ENCODE measurements at places on chromosomes 4 and X.

DNA sequence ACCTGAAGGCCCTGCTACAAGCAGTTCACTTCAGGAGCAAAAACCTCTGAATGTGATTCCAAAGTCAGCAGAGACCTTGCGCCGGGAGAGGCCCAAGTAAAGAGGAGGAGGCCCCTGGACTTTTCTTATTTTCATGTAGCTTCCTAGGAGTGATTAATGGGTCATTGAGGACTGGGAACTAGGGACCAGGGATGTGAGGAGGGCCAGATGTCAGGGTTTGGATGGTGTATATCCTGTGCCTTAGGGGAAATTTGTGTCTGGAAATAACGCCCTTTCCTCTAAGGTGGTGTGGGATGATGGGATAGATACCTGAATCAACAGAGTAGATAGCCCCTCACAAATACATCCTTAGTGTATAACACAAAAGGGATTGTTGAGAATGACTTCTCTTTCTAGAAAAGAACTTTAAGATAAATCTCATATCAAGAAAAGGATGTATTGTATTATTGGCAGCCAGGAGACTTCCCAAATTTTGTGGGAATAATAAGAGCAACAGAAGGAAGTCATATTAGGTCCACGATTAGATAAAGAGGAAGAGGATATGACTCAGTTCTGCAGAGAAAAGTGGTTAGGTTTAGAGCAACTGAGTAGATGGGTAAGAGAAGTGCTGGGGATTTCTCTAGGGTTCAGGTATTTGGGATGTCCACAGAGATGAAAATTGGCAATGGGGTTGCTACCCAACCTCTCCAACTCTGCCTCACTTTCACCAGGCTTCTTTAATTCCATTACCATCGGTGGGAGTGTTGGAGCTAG, 1.1 kb downstream of the ITGB1BP2 start:
- DNase-seq = no peak

- no peak for DNase-seq
Measured at GRCh38 chr4:15348236-15348635, 79.6 kb upstream of the C1QTNF7 start.

- no peak for DNase-seq
Measured at GRCh38 chr4:148926276-148927260, 484.4 kb upstream of the NR3C2 start.

- no peak for DNase-seq
Measured at GRCh38 chr4:141713185-141713584, 76.8 kb downstream of the IL15 start.

- DNase-seq = no peak
Measured at GRCh38 chr4:52864793-52865192, 2.7 kb downstream of the RASL11B start.

- DNase-seq = no peak
Measured at GRCh38 chr4:119656342-119656741, 27.7 kb upstream of the PDE5A start.

- DNase-seq = no peak
Measured at GRCh38 chr4:80521438-80521837, 185.9 kb downstream of the CFAP299 start.

DNA sequence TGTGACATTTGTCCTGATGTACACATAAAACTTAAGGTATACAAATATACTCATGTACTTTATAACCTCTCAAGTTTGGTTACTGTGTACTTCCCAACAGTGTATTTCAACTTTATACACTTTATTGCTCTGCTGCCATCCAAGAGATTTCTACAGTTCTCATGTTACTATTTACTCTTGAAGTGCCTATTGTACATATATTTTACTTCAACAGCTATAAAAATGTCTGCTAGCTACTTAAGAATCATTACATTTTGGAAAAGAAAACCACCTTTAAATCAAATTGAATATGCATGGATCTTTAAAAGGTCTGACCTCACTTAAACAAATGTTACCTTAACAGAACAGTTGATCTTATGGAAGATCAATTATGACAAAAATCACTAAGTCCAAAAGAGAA, 1056.4 kb downstream of the ADGRL3 start:
- no peak for DNase-seq

DNA sequence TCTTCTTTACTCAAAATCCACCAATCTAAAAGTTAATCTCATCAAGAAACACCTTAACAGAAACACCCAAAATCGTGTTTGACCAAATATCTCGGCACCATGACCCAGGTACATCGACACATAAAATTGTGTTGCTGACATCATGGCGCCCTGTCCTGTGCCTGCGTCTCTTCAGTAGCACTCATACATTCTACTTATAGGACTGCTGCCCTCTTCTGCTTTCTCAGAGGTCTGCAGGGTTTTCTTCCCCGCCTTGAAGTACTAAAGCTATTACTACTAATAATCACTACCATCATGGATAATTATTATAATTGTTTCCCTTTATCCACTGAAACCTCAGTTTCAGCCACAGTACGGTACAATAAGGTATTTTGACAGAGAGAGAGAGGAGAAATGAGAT, 1403.1 kb upstream of the TENM3 start:
- DNase-seq = no peak

GRCh38 chrX:97132664-97133415, 249.1 kb downstream of the RPA4 start:
- no peak for DNase-seq

GRCh38 chr4:66741081-66741480, 804.2 kb downstream of the CENPC start:
- DNase-seq = no peak

DNA sequence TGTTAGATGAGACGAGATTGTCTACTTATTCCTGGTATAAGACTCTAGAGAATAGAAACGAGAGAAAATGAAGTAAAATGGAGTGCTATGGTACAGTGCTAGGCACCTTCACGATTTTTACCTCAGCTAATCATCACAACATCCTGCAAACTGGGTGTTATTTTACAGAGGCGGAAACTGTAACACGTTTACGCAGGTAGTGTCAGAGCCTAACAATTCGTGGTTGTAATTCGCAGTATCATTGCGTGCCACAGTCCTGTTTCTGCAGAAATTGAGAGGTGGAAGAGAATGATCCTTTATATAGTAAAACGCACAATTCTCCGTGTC, 383 bp upstream of the TBC1D19 start:
- DNase-seq = no peak

GRCh38 chr4:108649863-108650211, 562 bp upstream of the OSTC start:
- no peak for DNase-seq

GRCh38 chr4:15712214-15712613, 9.3 kb downstream of the BST1 start:
- no peak for DNase-seq

- no peak for DNase-seq
Measured at GRCh38 chr4:153013202-153013977, 77.3 kb downstream of the FHDC1 start.

- DNase-seq = no peak
Measured at GRCh38 chr4:113455061-113455460, 306.5 kb downstream of the CAMK2D start.

DNA sequence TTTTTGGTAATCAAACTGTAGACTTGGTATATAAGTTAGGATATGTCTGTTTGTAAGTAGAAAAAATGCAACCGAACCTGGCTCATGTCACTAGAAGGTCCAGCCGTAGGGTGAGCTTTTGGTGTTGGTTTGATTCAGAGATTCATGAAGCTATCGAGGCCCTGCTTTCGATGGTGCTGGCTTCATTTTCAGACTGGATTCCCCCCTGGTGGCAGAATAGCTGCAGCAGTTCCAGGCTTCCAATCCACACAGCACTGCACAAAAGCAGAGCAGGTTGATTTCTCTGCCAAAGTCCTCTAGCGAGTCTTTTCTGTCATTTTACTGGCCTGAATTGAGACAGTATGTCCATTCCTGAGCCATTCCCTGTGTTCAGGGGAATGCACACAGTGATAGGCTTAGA, 33.1 kb downstream of the PDK3 start:
- no peak for DNase-seq

DNA sequence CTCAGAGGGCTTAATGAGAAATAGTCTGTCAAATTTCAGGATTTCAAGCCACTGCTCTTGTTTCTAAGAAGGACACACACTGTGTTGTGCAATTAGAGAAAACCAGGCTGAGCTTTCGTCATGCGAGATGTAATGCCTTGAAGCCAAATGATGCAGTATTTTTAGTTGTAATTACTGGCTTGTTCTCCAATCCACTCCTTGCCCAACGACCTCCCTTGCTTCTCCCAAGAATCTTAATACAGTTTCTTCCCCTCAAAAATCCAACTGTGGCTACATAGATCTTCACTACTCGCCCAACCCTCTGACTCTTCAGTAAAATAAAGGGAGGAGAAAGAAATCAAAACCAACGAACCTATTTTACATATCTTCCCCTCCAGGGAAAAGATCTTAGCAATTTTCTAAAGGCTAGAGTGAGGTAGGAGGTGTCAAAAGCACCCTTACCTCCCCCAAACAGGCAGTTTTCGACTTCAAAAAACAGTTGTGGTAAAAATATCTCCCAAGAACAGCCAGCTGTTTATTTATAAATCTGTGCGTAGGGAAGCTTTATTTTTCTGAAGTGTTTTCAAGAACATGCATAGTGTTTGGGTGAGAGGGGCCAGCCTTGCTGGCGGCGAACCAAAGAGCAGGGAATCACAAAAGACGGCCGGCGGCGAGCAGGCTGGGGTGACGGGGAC, 68.7 kb downstream of the MGST2 start:
- no peak for DNase-seq

GRCh38 chr4:174650711-174651355, 128.5 kb upstream of the HPGD start:
- no peak for DNase-seq

DNA sequence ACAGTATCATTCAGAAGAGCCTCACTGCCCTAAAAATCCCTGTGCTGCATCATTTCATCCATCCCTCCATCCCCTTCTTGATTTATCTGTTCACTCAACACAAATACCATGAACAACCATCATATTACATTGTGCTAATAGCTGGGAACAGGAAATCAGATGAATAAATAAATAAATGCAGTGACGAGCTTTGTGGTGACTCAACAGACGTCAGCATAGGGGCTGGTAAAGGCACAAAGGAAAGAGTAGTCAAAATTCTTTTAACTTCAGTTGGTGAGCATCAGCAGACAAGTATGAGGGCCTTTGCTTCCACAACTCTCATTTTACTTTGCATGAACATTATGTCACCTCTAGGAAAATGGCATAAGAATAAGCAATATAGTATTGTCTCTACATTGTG, 65.5 kb downstream of the EDNRA start:
- no peak for DNase-seq

GRCh38 chrX:106168107-106168506, at the start of gene PWWP3B:
TSS of gene PWWP3B (plus strand) at chrX:106168305. CDS start at chrX:106205433, 37,128 bp downstream.
- DNase-seq = no peak

DNA sequence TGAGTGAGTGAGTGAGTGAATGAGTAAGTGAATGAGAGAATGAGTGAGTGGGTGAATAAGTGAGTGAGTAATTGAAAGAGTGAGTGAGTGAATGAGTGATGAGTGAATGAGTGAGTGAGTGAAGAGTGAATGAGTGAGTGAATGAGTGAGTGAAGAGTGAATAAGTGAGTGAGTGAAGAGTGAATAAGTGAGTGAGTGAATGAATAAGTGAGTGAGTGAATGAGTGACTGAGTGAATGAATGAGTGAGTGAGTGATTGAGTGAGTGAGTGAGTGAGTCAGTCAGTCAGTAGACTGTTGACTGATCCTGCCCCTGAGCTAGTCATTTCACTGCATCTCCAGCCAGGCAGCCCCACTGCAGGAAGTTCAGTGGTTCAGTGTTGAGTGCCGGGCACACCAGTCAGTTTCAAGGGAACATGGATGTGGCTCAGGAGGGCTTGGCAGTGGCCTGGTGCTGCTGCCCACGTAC, 228.4 kb upstream of the PSAPL1 start:
- no peak for DNase-seq

GRCh38 chr4:126136922-126137781, 822.4 kb downstream of the FAT4 start:
- DNase-seq = no peak

- no peak for DNase-seq
Measured at GRCh38 chr4:154741922-154742850, 1.6 kb upstream of the LRAT start.

DNA sequence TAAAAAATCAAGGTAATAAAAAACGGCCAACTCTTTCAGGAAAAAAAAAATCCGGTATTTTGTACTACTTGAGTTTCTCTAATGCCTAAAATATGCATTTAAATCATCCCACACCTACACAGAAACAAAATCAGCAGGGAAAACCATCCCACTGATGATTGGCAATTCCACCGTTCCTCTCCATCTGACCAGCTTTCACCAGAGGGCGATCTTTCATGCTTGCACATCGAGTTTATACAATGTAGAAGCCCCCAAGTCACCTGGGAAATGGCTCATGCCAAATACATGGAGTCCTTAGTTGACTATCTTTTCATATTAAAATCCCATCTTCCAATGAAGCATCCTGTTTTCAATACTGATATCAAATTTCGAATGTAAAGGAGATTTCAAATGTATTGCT, 69.2 kb downstream of the PTCHD1 start:
- DNase-seq = no peak

GRCh38 chr4:41429280-41429669, 108.7 kb upstream of the LIMCH1 start:
- DNase-seq = no peak

GRCh38 chr4:58275856-58276255, 1165.7 kb upstream of the IGFBP7 start:
- no peak for DNase-seq

DNA sequence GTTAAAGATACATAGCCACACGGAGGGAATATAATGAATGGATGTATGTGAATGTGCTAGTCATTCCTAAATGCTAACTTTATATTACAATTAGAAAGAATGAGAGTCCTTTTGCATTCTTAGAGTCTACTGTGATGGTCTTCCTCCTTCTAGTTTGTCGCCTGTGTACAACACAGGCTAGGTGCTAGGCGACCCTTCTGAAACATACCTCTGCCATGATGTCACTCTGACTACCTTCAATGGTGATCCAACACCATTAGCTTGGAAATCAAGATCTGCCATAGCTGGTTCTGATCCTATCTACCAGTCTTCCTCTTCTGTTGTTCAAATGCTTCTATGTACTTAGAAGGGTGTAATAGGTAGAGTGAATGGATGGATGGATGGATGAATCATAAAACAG, 151.2 kb downstream of the MGST2 start:
- no peak for DNase-seq

- DNase-seq = no peak
Measured at GRCh38 chr4:121698236-121698671, 1.5 kb upstream of the ANXA5 start.

DNA sequence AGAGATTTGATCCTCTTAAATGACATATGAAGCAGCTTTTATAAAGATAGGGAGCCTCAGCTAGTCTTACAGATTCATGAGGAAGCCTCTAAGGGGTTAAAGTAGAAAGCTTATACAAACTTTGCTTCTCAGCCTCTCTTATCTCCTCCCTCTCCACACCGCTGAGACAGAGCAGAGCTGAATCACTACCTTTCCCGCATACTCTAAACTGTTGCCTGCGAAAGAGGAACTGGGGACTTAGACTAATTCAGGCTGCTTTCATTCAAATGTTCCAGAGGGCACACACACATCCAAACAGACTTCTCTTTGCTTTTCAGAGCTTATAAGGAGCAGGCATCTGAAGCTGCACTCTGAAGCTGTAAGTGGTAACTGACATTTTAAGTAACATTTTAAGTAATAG, at the start of gene SERTM2:
Gene SERTM2, plus strand, starts transcription at position 169 of the 400 bp plus-strand sequence. CDS start 7,213 bp downstream, outside the sequence.
- no peak for DNase-seq

GRCh38 chrX:96684339-96685209, at the start of gene DIAPH2:
TSS of gene DIAPH2 (plus strand) at chrX:96684842.
- DNase-seq = peak; percentile 51
